ENCODE measurements at places on chromosomes 1 and 21. TPM values are rescaled to one million over a fixed set of nuclear protein-coding genes. Genes with fewer than 3 reads are reported as not detected.

CLDN17 gene
- not detected for total RNA-seq

AVPR1B gene
- total RNA-seq, result not detected

FALEC gene
- not detected for total RNA-seq

FAM131C gene
- 0.50 TPM for total RNA-seq

KCNT2 gene
- total RNA-seq, result 2.5 TPM

LHX8 gene
- under 0.01 TPM for total RNA-seq

OR11L1 gene
- not detected for total RNA-seq

MORC3 gene
- 30.7 TPM for total RNA-seq

PRSS38 gene
- total RNA-seq, result not detected

KCNJ10 gene
- under 0.01 TPM for total RNA-seq

PRR9 gene
- total RNA-seq, result not detected

HMGCL gene
- 84.5 TPM for total RNA-seq

UBXN10 gene
- under 0.01 TPM for total RNA-seq

HSD3B2 gene
- not detected for total RNA-seq
